ENCODE measurements at places on chromosomes 4 and X.

- no peak for DNase-seq
Measured at GRCh38 chr4:73725985-73726384, 14.4 kb upstream of the CXCL8 start.

- DNase-seq = no peak
Measured at GRCh38 chr4:150525321-150525868, 56.6 kb upstream of the MAB21L2 start.

DNA sequence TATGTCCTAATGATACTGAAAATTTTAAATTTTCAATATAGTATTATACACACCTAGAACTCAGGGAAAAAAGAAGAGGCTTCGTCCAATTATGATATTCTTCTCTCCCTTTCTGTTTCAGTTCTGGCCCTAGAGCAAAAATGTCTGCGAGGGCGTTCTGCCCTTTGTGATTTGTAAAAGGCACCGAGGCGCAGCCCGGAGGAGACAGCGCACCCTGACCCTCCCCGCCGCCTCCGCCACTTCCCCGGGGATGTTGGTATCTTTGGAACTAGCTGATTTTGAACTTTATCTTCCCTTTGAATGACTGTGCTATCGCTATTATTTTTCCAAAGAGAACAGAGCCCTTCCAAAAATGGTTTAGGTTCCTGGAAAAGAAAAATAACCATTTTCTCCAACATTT is 173.2 kb upstream of the FAM9B start:
- no peak for DNase-seq

GRCh38 chr4:99947608-99948007 is 1.2 kb upstream of the DNAJB14 start:
- DNase-seq = no peak

DNA sequence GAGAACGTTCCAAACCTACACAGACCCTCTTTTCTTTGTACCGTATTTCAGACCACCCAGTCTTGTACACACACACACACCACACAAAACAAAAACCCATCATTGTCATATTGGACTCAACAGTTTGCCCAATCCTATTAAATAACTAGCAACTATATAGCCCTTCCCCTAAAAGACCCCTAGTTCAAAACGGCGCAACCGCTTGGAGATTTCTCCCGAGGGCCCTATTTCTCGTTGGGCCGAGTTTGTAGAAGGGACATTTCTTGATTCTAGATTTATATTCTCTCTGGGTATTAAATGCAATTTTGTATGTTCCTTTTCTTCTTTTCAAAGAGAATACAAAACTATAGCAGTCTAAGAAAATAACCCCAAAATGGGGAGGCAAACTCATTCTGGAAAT is 547 bp upstream of the PDGFRA start:
- DNase-seq = no peak

GRCh38 chr4:102641793-102642192 is 119.0 kb downstream of the MANBA start:
- DNase-seq = no peak

DNA sequence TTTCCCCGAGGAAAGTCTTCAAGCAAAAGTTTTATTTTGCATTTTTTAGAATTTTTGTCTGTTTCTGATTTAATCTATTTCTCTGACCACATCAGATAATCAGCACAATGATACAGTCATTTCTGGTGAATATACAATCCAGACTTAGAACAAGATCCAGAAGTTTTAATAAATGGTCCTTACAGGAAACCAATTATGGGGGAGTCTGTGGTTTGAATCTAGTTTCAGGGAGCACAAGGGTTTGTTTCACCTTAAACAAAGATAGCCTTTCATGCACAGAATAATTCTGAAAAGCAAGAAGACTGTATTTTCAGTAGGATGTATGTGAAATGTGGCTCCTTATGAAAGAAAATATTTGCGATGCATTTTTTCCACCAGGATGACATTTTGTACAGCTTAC is 158.5 kb upstream of the ARSJ start:
- DNase-seq = no peak

Data from stimulated activated CD8-positive, alpha-beta memory T cell treated with anti-CD3 and anti-CD28 coated beads, Interleukin-4, amount 100 ng/mL, for 24 hours (primary cell).